ENCODE measurements at places on chromosomes 2 and 18.

GRCh38 chr2:104854498-104855220 lies 744 bp downstream of the POU3F3 start:
- peak; percentile 79 for DNase-seq

- no peak for DNase-seq
These were observed 74.4 kb downstream of the ANKRD12 start for GRCh38 chr18:9210966-9211365.

DNA sequence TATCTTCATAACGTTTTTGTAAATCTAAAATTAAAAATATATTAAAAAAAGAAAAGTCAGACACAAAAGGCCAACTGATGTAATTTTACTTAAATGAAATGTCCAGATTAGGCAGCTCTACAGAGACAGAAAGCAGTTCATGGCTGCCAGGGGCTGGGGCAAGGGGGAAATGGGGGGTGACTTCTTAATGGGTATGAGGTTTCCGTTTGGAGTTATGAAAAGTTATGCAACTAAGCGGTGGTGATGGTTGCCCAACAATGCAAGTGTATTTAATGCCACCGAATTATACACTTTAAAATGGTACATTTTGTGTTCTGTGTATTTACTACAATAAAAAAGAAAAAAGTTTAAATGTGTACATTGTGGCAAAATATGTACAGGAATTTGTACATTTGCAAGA lies 70.2 kb upstream of the TEX51 start:
- no peak for DNase-seq

GRCh38 chr2:88608184-88608583 lies 19.1 kb downstream of the EIF2AK3 start:
- DNase-seq: no peak

DNA sequence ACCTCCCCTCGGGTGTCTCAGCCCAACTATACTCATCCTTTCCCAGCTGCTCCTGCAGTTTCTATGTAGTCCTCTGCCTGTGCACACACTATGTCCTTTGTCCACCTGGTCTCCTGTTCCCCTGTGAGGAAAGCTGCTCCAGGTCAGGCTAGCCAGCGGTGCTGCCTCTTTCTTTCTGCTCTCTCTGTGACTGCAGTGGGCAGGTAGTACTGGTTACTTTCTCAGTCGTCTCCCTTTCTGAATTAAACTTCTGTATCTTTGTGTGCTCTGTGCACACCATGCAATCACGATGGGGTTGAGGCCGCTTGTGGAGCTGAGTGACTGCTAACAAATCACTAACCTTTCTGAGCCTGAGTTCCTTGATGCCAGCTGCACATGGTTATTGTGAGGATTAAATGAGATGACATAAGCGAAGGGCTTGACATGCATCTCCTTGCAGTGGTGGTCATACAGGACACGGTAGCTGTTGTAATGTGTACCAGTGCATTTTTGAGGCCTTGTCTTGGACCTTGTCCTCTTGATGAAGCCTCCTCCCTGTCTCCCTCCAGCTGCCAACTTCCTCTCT lies 3.5 kb downstream of the FARP2 start:
- DNase-seq: no peak

GRCh38 chr2:11876889-11877288 lies 130.5 kb downstream of the LPIN1 start:
- DNase-seq: no peak

DNA sequence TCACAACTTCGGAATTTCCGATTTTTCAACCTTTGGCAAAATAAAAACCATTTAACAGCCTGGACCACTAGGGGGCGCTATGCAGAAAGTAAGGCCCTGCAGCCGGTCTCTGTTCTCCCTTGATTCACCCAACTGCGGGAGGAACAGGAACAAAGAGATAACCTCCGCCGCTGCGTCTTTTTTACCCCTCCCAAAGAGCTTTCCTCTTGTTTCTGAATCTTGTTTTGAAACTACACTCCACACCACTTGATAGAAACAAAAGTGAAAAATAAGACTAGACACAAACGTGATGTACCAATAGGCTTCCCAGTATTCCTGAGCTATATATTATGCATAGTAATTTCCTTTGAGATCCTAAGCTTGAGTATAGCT lies 231.2 kb downstream of the MYO3B start:
- DNase-seq: peak; percentile 91

DNA sequence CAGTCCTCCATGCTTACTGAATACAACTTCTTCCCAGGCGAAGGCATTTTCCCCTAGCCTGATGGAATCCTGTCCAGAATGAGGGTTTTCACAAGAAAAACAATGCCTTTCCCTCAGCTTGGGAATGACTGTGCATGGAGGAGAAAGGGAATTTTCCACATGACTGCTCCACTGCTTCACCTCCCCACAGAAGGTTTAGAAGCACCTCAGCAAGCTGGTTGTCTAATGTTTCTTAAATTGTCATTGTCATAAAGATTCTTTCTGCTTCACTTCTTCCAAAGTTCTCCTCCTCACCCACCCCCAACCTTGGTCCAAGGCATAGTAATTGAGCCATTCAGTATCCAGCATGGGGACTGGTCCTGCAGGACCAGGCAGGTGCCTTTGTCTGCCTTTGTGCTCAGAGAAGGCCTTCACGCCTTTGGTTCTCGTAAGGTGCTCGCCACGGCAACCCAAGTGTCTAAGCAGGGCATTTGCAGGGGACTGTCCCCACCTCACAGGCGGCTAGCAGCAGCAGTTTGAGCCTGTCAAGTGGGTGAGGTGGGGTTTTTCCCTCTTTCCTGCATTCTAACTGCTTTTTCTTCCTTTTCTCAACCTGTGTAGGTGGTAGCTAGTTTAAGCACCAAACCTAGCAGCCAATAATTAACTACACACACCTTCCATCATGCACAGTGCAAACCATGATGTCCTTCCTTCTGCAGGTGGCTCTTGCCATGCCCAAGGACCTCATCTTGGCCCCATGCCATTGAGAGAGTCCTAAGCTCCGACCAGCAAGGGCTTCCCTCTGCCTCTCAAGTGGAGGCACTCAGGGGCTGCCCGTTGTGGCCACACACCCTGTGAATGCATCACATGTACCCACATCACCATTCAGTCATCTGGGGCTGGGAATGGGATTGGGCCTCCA lies 65.7 kb upstream of the BCL2L11 start:
- peak; percentile 79 for DNase-seq

GRCh38 chr2:20536619-20537422 lies 89.9 kb downstream of the RHOB start:
- no peak for DNase-seq

GRCh38 chr2:151182899-151183809 lies 78.5 kb downstream of the RBM43 start:
- DNase-seq: peak; percentile 53

- peak; percentile 31 for DNase-seq
These were observed 64.1 kb upstream of the ADAM23 start for GRCh38 chr2:206379266-206379665.

GRCh38 chr2:204722207-204722606 lies 176.9 kb downstream of the PARD3B start:
- DNase-seq: no peak

DNA sequence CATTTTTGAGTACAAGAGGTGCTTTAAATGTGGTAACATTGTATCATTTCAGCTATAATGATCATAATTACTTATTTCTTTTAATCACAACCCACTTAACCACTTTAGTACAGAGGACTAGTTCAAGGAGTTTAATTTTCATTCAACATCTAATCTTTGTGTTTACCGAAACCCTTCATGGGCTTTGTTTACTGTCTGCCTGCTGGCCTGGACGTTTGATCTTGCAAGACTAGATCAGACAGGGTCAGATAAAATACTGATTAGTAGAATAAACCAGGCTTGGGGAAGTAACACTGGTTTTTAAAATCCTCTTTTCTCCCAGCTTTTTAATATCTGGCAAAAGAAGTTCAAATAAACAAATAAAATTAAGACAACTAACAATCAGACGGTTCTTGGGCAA lies 93.6 kb downstream of the SATB2 start:
- DNase-seq: no peak

DNA sequence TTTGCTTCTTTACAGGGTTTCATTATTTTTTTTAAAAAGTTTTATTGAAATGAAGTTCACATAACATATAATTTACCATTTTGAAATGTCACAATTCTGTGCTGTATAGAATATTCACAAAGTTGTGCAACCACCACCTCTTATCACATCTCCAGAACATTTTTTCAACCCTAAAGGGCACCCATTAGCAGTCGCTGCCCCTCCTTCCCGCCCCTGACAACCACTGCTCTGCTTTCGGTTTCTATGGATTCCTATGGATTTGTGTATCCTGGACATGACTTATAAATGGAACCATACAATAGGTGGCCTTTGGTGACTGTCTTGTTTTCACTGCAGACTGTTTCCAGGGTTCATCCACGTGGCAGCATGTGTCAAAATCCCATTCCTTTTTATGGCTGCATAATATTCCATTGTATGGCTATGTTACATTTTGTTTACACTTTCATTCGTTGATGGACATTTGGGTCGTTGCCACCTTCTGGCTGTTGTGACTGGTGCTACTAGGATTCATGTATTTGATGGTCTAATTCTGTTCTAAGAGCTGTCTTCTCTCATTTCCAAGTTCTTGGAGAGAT lies 52.6 kb downstream of the SH3BP4 start:
- no peak for DNase-seq

- DNase-seq: peak; percentile 67
These were observed 289.3 kb upstream of the TANK start for GRCh38 chr2:160870729-160871465.

GRCh38 chr18:3972291-3972930 lies 482.7 kb downstream of the DLGAP1 start:
- no peak for DNase-seq

- no peak for DNase-seq
These were observed 30.6 kb downstream of the HNRNPLL start for GRCh38 chr2:38572167-38572566.

GRCh38 chr2:239746559-239747246 lies 278.4 kb downstream of the NDUFA10 start:
- DNase-seq: no peak

DNA sequence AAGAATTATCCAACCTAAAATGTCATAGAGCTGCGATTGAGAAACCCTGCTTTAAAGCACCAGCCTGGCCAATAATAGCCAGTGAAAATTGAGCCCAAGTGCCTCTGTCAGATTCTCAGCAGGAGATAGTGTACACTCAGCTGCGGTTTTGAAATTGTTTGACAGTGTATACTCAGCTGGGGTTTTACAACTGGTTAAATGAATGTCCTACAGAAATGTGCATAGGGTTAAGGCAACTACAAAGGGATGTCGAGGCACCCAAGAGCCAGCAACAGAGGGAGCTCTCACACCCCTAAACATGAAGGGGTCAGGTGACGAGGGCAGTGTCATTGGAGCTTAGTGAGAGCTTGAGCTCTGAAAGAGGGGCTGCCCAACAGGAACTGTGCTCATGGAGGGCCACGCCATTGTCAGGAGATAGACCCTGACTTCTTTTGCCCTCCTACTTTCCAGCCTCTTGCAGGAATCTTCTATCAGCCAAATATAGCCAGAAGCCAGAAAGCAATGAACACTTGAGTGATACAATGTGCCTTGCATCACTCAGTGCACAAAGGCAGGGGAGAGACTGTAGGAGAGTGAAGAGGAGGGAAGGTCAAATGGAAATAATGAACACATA lies 15.1 kb downstream of the ACTG2 start:
- DNase-seq: no peak

- no peak for DNase-seq
These were observed 18.3 kb upstream of the NEDD4L start for GRCh38 chr18:58025733-58026132.

DNA sequence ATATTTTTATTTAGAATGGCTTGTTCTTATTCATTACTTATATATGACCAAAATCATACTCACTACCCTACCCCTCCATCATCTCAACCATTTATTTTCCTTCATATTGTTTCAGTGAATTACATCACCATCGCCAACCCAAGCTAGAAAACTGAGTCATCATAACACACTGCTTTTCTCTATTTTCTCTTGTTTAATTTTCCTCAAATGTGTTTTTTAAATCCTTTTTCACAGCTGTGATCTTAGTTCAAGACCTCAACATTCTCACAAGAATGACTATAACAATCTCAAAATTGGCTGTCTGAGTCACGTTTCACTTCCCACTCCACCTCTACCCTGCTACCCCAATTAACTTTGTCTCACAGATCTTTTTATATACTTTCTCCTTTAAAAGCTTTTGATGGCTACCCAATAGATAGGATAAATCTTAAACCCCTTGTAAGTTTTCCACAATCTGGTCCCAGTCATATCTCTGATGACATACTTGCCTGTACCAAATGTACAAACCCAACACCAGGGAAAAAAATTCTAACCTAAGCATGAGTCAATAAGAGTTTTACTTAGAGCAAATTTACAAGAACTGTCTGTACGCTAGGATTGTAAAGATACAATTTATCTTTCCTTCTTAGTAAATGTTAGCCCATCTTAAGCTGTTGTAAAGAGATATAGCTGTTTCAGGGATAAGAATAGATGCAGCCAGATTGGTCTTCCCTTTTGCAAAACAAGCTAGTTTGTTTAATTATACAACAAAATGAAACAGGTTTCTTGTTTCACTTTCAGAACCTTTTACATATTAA lies 635.1 kb upstream of the SLC39A10 start:
- DNase-seq: no peak

DNA sequence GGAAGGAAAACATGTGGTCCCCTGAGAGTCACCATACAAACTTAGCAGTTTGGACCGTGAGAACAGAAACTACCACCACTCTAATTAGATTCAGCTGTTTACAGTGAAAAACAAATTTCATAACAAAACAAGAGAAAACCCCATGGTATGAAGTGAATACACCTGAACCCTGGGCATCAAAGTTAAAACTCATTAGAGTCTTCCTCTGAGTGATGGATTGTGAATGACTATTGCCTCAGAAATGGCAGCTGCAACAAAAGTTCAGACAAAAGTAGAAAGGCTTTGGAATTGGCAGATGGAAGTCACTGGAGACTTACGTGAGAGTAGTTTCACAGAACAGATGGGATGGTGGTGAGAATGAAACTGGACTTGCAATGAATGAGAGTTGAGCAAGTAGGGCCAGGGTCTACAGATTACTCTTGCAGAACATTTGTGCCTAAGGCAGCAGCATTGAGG lies 98.0 kb downstream of the AAK1 start:
- DNase-seq: no peak

DNA sequence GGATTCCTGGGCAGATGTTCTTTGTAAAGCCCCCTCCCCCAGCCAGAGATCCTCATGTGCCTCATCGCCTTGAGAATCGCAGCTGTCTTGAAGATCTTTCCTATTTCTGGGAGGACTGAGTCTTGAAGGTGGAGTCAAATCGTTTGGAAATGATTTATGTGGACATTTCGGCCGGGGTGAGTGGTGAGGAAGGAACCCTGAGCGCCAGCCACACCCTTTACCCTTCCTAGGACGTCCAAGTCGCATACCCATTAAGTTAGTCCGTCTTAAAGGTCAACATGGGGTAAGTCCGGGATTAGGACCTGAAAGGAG lies 84.9 kb upstream of the ZCCHC2 start:
- DNase-seq: peak; percentile 58

- DNase-seq: peak; percentile 43
These were observed 30.6 kb downstream of the SPATS2L start for GRCh38 chr2:200336980-200337615.

- peak; percentile 20 for DNase-seq
These were observed 283.6 kb upstream of the TRIB2 start for GRCh38 chr2:12432985-12433625.

DNA sequence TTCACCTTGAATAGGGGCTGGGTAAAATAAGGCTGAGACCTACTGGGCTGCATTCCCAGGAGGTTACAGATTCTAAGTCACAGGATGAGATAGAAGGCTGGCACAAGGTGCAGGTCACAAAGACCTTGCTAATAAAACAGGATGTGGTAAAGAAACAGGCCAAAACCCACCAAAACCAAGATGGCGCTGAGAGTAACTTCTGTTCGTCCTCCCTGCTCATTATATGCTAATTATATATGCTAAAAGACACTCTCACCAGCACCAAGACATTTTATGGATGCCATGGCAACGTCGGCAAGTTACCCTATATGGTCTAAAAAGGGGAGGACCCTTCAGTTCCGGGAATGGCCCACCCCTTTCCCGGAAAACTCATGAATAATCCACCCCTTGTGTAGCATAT lies 711.5 kb upstream of the KLHL29 start:
- no peak for DNase-seq

Data from eye (tissue), 1 donor.